ENCODE measurements at places on chromosomes 6 and 20. TPM values are rescaled to one million over a fixed set of nuclear protein-coding genes. Genes with fewer than 3 reads are reported as not detected.

DNAH8 gene
- total RNA-seq, result 0.05 TPM

DNA sequence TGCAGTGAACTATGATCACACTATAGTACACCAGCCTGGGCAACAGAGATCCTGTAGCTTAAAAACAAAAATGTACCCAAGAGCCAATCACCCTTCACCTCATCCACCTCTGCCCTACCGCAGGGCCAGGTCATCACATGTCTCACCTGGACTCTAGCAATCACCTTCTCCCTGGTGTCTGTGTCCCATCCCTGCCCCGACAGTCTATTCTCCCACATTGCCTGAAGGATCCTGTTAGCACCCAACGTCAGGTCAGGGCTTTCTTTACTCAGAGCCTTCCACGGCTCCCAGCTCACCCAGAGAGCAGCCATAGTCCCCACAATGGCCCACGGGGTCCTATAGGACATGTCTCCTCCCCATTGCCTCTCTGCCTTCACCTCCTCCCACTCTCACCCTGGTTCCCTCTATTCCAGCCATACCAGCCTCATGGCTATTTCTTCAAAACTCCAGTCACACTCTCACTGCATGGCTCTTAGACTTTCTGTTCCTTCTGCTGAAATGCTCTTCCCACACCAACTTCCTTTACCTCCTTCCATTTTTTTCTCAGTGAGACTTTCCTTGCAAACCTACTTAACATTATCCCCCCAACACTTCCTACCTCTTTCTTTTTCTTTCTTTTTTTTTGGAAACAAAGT is 22.5 kb upstream of the ARFGEF2 start:
- DNase-seq, result no peak

- DNase-seq, result no peak
These were observed 5.0 kb upstream of the TRAF3IP2 start for GRCh38 chr6:111610548-111611172.

DNA sequence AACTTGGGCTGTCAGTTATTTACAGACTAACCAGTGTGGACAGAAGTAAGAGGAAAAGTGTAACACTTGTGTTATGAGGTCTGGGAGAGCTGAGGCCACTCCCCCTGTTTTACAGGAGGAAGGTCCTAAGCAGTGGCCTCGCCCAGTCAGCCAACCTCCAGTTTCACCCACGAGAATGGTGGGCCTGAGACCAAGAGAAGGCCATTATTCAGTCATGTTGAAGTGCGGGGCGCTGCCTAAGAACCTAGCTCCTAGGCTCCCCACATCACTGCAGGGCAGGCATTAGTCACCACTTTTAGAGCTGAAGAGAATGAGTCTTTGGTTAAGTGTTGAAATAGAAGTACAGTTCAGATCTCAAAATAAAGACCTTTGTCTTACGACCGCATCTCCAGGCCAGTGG is 27.9 kb downstream of the CDYL start:
- no peak for DNase-seq

DNA sequence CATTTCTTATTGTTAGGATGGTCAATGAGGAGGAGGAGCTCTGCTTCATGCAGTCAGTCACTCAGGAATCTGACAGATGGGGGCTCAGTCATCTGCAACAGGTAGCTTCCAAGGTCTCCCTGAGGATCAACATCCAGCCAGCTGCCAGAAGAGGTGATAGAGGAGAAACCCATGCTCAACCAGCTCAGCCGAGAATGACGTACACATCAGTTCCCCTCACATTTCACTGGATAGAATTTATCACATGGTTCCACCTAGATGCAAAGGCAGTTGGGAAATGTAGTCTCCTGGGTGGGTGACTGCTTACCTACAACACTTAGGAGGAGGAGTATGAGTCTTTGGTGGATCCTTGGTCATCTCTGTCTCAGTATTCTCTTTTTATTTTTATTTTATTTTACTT is 144.5 kb downstream of the CEBPB start:
- DNase-seq, result no peak

BNIP5 gene
- 2.1 TPM for total RNA-seq

GRCh38 chr6:52305411-52305810 is 20.9 kb upstream of the MCM3 start:
- DNase-seq, result no peak

TMC2 gene
- total RNA-seq, result not detected

All from type B pancreatic cell (in vitro differentiated cells).